ENCODE measurements at places on chromosomes 7 and 10.

DNA sequence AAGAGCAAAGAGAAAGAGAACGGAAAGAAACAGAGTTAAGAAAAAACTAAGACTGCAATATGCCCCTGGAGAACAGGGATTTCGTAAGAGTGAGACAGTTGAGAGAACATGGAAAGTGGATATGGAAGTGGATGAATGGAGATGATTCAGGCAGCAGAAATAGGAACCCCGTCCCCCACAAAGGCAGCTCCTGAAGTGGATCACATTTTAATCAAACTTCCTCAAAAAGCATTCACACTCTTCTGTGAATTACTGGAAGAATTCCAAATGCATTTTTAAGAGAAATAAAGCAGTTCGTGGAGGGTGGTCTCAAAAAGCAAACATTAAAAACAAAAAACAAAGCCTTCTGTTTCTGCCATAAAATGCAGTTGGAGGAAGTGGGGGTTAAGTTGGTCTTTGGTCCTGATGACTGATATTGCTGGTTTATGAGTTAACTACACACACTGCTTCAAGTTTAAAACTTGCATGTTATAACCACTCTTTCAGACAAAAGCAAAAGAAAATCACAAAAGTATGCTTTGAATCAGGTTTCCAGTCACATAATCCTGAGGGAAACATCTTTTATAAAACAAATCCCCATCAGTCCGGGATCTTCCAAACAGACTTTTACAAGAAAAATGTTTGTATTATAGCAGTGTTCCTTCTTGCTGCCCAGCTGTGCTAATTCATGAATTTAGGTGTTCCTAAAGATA lies 214.3 kb downstream of the FANK1 start:
- DNase-seq: no peak

DNA sequence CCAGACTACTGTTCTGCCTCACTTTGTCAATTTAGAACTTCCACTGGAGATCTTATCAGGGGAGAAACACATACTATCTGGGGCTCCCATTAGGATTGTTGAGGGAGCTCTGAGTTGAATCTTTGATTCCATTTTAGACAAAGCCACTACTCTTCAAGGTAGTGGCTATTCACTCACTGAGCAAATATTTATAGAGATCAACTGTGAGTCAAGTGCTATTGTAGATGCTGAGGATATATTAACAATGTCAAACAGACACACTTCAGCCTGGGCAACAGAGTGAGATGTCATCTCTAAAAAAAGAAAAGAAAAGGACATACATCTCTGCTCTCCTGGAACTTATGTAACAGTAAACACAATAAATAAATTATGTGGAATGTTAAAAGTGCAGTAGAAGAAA lies 315.3 kb downstream of the PTEN start:
- DNase-seq: no peak

DNA sequence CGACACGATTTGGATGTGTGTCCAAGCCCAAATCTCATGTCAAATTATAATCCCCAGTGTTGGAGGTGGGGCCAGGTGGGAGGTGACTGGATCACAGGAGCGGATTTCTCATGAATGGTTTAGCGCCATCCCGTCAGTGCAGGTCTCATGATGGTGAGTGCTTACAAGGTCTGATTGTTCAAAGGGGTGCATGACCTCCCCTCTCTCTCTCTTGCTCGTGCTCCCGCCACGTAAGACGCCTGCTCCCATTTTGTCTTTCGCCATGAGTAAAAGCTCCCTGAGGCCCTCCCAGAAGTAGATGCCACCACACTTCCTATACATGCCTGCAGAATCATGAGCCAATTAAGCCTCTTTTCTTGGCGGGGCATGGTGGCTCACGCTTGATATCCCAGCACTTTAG lies 71.5 kb upstream of the NANOS1 start:
- DNase-seq: no peak

GRCh38 chr10:131745591-131745990 lies 155.2 kb upstream of the PPP2R2D start:
- no peak for DNase-seq

DNA sequence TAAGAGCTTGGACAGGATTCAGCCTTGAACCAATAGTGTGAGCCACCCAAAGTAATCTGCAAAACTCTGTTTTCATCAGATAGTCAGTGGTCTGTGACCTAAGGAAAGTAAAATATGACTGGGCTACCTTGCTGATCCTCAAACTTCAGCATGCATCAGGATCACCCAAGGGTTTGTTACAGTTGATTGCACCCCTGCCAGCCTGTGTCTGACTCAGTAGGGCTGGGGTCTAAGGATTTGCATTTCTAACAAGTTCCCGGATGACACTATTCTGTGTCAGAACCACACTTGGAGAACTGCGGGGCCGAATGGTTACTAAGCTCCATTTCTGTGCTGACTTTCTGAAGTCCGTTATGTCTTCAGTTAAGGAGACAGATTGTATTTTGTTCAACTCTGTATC lies 40.6 kb upstream of the TSPAN13 start:
- no peak for DNase-seq

- DNase-seq: no peak
These were observed 387.2 kb downstream of the TCERG1L start for GRCh38 chr10:130924138-130924819.

- no peak for DNase-seq
These were observed 25.5 kb upstream of the RGS10 start for GRCh38 chr10:119567978-119568377.

DNA sequence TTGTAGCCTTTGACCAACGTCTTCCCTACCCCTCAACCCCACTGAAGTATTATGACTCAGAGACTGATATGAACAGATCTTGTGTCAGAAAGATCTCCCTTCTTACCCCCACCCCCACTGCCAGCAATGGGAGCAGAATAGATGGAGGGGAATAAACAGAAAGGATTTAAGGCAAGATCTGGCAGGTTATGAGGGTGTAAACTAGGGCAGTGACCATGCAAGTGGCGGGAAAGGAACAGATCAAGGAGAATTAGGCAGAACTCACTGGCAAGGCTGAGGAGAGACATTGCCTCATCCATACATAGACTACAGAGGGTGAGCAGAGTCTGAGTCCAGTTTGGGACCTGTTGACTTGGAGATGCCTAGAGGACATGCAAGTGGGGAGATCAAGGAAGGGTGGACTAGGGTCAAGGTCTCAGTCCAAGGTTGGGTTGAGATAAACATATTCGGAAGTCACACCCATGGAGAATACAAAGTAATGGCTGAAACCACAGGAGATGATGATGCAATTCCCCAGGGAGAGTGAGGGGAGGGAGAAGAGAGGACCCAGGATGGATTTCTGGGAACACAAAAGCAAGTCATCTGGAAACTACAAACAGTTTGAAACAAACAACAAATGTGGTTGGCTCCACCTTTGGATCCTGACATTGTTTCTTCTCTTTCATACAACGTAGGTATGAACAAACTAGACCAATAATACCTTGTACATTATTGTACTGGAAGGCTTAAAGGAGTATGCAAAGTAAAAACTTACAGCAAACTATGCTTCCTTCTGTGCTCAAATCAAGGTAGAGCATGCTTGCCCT lies 44.9 kb upstream of the IL6 start:
- no peak for DNase-seq

GRCh38 chr10:67602268-67602950 lies 93.6 kb downstream of the CTNNA3 start:
- DNase-seq: no peak

DNA sequence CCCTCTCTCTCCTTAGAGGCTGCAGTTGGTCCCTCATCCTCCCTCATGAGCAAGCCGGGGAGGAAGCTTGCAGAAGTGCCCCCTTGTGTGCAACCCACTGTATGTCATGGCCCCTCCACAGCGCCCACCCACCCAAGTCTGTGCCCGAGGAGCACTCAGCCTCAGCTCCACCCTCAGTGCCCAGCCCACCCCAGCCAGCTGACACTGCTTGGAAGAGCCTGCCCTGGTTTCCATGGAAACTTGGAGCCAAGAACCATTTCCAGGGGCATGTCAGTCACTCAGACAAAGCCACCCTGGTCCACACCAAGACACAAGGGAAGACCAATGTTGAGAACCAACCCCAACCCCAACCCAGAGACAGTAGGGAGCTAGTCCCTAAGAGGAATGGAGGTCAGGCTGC lies 79.5 kb downstream of the PAX2 start:
- DNase-seq: no peak
